Activated CD8-positive, alpha-beta memory T cell treated with anti-CD3 and anti-CD28 coated beads for 1 hour (primary cell): ENCODE measurements at places on chromosomes 2 and 18.

DNA sequence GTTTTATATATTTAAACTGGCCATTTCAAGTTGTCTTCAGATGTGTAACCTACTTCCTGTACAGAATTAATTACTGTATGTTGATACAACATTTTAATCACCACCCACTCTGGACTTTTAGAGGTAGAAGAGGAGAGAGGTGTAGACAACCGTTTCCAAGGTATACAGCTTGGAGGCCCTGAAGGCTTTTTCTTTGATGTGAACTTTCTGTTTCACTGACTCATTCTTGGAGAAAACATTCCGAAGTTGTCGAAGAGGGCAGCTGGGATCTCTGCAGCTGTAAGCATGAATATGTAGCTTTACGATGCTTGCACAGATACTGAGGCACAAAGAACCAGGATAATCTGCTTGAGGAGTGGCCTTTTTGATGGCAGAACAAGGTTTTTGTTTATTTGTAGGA, 137.0 kb downstream of the NCKAP5 start:
- no peak for DNase-seq

DNA sequence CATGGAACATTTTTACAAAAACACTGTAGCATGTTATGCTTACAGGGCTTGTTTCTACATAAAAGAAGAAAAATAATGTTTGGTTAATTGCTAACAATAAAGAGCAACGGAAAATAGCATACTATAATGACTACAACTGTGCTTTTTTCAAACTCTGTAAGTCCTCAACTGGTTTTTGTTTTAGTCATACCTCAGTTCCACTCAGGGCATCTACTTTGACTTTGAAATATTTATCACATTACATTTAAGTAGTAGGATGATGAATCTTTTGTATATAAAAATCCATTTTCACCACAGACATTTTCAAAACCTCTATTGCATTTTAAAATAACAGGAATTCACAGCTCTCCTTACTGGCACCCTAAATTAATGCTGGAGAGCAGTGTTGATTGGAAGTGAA, 8.3 kb downstream of the SATB2 start:
- DNase-seq, result no peak

GRCh38 chr2:29783666-29784065, 137.7 kb downstream of the ALK start:
- DNase-seq, result no peak

- no peak for DNase-seq
Observed at GRCh38 chr18:8703092-8703709, 2.2 kb upstream of the MTCL1 start.

GRCh38 chr2:241064008-241064801, 37.9 kb downstream of the MTERF4 start:
- peak; percentile 14 for DNase-seq

GRCh38 chr18:35582899-35583558, 1.5 kb downstream of the GALNT1 start:
- DNase-seq, result no peak

DNA sequence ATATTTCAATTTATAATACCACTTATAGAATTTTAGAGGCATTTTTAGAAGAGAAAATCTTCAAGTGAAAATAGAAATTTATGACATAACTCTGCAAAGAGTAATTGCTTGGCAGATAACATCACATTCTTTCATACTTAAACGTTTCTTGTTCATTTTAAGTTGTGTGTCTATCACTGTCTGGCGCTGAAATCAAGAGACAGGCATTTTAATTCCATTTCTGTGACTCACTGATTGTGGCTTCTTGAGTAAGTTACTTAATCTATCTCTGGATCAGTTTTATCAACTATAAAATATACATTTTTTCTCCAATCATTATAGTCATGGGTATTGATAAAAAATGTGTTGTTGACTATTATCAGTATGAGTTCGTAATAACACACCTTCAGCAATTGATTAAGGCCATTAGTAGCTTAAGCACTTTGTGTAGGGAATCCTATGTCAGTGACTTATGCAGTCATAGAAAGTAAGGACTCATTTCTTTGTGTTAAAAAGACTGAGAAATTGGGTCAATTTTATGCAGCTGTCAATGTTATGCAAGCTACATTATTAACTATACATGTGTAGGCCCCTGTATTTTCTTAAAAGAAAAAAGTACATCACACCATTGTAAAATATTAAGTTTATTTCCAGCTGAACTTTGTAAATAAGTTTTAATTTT, 497.3 kb downstream of the CCDC85A start:
- no peak for DNase-seq

- DNase-seq, result no peak
Observed at GRCh38 chr2:101185085-101185484, 33.9 kb upstream of the TBC1D8 start.
